ENCODE measurements at places on chromosomes 7 and 10.
A peak's percentile ranks its signal among the peaks of the same experiment; 100 is the strongest.

DNA sequence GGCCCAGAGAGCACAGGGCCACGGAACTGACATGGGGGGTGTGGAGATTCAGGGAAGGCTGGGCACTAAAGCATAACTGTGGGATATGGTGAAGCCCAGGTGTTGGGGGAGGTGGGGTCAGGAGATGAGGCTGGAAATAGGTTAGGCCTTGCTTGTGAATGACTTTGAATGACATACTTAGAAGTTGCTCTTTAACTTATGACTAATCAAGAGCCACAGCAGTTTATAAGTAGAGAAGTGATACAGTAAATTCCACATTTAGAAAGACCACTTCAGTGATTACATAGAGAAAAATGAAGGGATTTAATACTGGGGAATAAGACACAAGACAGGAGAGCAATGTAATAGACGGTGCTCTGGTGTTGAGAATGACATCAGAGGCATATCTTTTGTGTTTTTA is 120.8 kb upstream of the SEC61G start:
- no peak for DNase-seq

GRCh38 chr10:125992254-125992653 is 95.9 kb downstream of the FANK1 start:
- DNase-seq: no peak

DNA sequence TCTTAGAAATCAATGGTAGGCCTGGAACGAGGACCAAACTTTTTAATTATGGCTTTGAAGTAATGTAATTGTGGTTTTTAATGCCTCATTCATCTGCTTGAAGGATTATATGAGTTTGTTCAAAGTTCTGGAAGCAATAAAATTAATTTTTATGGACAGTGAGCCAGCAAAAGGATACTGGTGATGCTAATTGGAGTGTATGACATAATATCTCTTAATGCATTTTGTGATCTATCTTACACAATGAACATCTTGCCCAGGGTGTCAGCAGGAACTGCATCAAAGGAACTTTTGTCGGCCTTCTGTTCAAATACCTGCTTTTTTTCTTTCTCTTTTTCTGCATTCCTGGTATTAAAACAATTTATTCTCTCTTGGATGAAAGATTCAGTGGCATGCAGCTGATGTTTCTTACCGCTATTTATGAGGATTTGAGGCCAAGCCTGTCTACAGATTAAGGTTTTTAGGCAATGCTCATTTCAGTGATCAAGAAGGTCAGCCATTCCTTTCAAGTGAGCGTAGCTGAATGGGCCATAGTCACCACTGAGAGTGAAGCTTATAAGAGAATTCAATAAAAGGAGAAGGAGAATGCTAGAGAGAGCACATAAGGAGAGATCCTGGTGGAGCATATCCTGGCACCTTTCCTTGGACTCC is 974.8 kb downstream of the SORCS3 start:
- no peak for DNase-seq

DNA sequence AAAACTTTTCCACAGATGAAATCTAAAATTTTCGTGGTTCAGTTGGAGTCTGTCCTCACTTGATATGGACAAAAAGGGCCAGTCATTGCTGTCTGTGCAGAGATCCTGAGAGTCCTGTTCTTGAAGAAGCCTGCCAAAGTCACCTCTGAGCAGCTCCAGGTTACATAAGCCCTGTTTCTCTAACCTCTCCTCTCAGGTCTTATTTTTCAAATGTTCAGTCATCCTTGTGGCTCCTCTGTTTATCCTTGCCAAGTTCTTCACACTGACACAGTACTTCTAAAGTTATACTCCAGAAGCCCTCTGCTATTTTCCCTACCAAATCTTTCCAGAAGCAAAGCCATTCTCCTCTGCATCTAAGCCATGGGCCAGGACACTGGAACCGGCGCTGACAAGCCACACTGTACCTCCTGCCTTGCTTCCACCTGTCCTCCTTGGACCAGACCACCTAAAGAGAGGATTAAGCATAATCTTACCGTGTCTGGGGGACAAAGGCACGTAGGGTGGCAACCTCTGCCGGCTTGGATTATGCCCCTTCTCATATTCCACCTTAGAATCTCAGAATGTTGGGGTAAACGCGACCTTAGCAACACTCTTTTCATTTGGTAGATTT is 161.6 kb downstream of the JAZF1 start:
- no peak for DNase-seq

- DNase-seq: no peak
Measured at GRCh38 chr7:131583430-131583829, 27.0 kb upstream of the PODXL start.

- DNase-seq: no peak
Measured at GRCh38 chr10:36280890-36281499, 638.9 kb upstream of the FZD8 start.

DNA sequence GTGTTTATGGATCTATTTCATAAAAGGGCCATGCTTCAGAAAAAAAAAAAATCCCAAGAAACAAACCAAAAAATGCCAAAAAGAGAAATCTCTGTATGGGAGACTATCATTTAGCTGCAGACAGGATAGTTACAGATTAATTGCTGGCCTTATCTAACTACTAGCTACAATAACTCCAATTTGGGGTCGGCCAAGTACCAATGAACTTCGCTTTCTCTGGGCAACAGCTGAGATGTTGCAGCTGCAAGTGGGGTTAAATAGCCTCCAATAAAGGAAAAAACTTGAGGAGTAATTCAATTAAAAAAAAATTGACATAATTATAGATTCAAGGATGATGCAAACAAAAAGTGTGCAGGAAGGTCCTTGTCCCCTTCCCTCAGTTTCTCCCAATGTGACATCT is 73.6 kb downstream of the PFKFB3 start:
- no peak for DNase-seq

DNA sequence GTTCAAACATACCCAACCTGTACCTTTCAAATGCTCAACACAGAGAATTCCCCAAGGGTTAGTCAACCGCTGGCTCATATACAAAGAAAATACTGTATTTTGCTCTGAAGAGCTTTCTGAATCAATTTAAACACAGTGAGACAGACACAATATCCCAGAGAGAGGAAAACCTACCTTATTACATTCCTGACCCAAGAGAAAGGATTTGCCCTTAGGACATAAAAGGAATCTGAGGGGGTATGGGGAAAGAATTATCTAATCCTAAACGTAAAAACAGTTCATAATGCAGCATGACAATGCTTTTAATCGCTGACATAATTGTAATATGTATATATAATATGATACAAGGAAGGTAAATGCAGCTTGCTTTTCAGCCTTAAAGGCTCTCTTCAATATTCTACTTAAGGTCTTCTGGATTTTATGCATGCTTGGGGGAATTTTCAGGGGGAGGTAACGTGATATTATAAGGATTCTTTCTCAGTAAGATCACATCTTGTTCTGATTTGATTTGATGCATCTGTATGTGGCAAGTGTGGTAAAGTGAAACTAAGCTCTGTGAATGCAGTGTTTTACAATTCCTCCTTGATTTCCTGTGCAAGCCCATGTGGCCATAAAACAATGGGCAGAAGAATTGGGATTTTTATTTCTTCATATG is 240.5 kb downstream of the GLI3 start:
- DNase-seq: no peak

DNA sequence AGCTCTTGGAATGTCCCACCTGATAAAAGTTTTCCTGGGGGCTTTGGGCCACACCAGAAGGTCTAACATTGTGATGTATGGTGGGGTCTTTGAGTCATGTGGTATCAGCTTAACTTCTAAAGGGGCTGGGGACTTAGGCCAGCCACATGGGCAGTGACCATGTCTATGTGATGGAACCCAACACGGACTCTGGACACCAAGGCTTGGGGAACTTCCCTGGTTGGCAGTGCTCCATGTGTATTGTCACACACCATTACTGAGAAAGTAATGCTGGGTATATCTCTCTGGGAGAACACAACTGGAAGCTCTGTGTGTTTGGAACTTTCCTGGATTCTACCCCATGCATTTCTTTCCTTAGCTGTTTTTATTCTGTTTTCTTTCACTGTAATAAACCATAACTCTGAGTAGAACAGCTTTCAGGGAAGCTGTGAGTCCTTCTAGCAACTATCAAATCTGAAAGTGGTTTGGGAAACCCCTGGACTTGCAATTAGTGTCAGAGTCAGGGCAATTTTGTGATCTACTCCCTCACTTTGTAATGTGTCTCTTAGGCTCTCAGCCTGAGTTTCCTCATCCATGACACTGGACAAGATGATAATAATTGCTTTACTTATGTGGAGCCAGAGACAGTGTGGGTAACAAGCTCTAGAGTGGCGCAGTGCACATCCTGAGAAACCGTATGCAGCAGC is 28.4 kb upstream of the AGK start:
- DNase-seq: no peak

DNA sequence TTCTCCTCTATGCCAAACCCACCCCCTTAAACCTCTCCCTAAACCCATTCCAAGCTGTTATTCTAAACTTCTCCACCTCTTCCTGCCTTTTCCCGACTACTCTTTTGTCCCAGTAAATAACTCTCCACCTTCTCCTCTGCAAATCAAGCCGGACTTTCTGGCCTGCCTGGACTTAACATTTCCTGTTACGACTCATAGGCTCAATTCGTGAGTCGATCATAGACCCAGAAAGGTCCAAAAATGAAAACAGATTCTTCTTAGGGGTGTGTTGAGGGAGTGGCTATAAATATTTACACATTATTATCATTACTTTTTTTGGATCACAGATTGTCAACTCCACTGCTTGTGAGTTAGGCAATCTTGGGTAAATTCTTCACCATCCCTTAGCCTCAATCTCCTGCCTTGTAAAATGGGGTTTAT is 59.0 kb upstream of the HABP2 start:
- DNase-seq: no peak

GRCh38 chr7:41637049-41637448 is 65.8 kb downstream of the INHBA start:
- no peak for DNase-seq

- DNase-seq: no peak
Measured at GRCh38 chr7:2283074-2283473, 31.2 kb downstream of the SNX8 start.

DNA sequence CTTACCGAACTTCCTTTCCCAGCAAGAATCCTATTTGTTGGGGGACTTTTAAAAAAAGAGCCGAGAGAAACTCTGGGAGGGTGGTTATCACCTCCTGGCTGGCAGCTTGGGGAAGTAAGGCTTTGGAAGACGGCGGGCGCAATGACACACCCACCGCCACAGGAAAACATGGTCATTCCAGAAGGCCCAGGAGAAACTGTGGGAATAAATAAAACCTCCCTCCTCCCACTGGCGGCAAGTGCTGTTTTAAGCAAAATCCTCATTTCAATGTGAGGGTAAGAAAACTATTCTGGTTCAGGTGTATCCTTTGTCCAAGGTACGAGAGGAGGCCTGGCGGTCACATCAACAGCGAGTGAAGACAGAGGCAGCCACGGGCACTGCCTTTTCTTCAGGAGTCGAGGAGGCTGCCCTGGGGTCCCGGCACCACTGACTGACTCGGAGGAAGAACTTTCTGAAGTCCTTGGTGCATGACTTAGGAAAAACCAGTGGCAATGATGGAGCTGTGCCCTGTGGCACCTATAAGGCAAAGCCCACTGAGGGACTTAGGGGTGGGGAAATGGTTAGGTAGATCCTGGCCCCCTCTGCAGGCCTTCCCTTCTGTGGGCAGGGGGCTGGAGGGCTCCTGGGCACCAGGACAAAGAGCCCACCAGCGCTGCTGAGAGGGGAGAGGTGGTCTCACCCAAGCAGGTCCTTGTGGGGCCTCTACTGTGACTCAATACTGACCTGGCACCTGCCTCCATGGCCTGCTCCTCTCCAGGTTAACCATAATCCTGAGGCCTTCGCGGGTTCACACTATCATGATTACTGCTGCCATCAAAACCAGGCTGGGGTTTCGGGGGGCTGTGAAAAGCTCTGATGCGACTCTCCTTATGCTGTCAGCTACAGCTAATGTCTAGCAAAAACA is 21.4 kb downstream of the DNAJB12 start:
- DNase-seq: no peak

GRCh38 chr10:4488904-4489303 is 337.1 kb upstream of the AKR1E2 start:
- DNase-seq: no peak

DNA sequence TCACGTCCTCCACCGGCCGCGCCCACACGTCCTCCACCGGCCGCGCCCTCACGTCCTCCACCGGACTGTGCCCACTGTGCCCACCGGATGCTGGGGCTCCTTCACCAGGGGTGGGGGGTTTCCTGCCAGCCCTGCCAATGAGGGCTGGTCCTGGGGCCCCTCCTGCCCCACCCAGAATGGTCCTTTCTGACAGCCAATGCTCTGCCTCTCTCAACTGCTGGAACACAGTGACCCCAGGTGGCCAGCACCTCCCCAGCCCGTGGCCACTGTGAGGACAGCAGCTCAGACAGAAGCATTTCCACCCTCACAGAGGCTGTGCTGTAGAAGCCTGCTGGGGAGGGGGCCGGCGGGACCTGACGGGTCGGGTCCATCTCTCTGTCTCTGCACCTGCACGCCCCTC is 90.1 kb upstream of the DNAAF5 start:
- DNase-seq: peak; percentile 77

GRCh38 chr7:38222481-38223096 is 44.5 kb downstream of the STARD3NL start:
- peak; percentile 3 for DNase-seq

DNA sequence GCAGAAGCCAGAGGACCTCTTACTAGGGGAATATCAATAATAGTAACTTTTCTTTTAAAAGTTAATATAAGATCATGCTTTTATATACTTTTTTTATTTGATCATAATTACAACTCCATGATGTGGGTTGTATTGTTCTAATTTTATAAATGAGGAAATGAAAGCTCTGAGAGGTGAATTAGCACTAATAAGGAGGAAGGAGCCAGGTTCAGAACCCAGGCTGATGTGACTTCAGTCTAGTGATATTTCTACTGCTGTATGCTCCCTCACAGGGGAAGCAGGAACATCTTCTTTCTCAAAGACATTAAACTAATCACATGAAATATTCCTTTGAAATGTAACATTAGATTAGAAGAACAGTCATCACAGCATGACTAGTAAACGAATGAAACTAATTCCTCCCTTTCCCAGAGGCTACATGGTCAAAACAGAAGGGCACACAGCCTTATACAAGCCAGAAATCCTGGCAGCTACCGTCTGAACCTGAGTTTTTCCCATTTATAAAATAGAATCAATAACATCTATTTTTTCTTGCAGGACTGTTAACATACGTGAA is 81.4 kb upstream of the GJD4 start:
- DNase-seq: no peak

DNA sequence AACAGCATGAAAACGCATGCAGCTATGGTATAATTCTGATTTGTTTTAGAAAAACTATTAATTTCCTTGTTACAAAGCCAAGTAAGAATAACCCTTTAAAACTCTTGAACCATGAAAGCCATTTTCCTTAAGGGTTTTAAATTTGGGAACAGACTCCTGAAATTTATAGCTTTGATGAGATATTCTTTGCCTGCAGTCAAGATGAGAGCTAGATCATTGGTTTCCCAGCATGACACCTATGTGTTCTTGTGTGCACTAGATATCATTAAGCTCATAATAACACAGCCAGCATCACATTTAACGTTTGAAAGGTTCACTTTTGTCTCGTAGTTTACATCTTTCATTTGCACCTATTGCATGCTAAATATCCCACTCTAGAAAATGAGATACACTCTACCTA is 202.2 kb downstream of the PHF14 start:
- no peak for DNase-seq

GRCh38 chr7:32658034-32658433 is 162.7 kb downstream of the AVL9 start:
- peak; percentile 83 for DNase-seq

All from SW 1271 (cell line).